ENCODE measurements at places on chromosomes 6 and 20. TPM values are rescaled to one million over a fixed set of nuclear protein-coding genes. Genes with fewer than 3 reads are reported as not detected.

The ADGRG6 gene
- total RNA-seq: 10.2 TPM

The C20orf144 gene
- not detected for total RNA-seq

The CNKSR3 gene
- 13.0 TPM for total RNA-seq

The CRISP1 gene
- not detected for total RNA-seq

The SYCP2 gene
- 3.1 TPM for total RNA-seq

The NR2E1 gene
- not detected for total RNA-seq

The SLC25A27 gene
- total RNA-seq: 14.9 TPM

The CAP2 gene
- total RNA-seq: 30.2 TPM

The SLC22A2 gene
- 0.43 TPM for total RNA-seq

GRCh38 chr6:127180426-127180825, 62.0 kb downstream of the RSPO3 start:
- DNase-seq: no peak

DNA sequence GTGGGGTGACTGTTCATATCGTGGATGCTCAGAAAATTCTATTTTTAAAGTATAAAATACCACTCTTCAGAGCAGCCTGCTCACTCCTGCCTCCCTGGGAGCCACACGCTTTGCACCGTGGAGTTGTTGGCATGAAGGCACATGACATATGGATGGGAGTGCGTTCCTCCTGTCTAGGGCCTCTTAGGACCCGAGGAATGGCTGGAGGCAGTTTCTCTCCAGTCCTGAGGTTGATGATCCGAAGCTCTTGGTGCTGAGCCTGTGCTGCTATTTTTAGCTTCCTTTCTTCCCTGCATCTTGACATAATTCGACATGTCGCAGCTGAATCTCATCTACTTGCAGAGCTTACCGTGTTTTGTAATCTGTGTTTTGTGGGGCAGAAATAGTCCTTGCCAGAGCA, 73.9 kb downstream of the PHACTR3 start:
- DNase-seq: no peak

DNA sequence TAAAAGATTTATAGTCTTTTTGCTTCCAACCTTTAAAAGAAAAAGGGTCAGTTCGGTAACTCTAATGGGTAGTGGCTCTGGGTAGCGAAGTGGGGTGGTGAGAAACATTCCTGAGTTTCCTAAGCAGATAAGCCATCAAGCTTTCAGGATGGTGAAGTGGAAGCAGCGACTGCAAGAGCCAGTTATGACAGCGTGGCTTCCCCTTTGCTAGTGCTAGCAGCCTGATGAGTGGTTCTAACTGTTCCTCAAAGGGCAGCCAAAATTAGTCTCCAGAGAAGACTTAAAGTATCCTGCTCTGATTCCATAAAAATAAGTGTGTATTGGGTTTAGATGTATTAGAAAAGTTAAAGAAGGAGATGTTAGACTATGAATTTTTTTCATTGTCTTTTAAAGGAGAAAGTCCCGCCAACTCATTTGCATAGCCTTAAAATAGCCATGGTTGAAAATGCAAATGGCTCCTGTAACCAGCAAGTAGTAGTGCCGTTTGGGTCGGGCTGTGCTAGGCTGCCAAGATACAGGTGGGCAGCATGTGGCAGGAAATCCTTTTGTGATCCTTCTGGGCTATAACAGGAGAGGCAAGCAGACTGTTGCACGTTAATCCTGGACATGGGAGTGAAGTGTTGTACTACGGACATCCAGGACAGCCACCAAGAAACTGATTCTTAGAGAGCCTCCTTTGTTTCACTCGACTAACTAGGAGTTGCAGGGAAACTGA, 18.0 kb downstream of the ELOVL2 start:
- no peak for DNase-seq

GRCh38 chr6:166573511-166574216, 12.8 kb downstream of the RAMACL start:
- peak; percentile 46 for DNase-seq

GRCh38 chr20:17691758-17692157, 8.0 kb upstream of the BANF2 start:
- no peak for DNase-seq

DNA sequence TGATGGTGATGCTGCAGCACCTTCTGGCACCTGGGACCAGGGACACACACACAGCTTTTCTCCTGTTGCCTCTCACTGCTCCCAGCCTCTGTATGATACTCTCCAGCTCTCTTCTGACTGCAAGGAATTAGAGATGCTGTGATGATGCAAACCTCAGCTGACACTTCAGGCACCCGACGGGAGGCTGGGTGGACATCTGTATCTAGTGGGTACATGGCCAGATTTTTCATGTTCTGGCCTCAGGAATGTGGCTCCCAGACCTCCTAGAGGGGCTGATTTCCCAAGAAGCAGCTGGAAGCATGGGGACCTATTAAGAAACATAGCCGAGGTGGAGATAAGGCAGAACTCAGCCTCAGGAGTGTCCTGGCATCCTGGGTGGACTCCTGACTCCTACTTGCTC, 6.8 kb upstream of the EPB41L1 start:
- DNase-seq: no peak

GRCh38 chr6:168318579-168319278, 848 bp downstream of the DACT2 start:
- DNase-seq: no peak

GRCh38 chr6:158358450-158359077, 46.3 kb downstream of the TULP4 start:
- no peak for DNase-seq

GRCh38 chr20:23925789-23926525, 46.4 kb upstream of the CST5 start:
- DNase-seq: no peak

- DNase-seq: peak; percentile 78
Measured at GRCh38 chr6:169862892-169863525, 111.6 kb downstream of the ERMARD start.

GRCh38 chr20:57482796-57483195, 42.1 kb downstream of the CTCFL start:
- DNase-seq: peak; percentile 64

GRCh38 chr6:42315991-42316970, 98.6 kb upstream of the MRPS10 start:
- no peak for DNase-seq
